ENCODE measurements at places on chromosomes 13 and 19.

- no peak for DNase-seq
These were observed 24.0 kb upstream of the MIER2 start for GRCh38 chr19:368630-369024.

- DNase-seq = no peak
These were observed 114.5 kb downstream of the SLC7A1 start for GRCh38 chr13:29480893-29481525.

GRCh38 chr13:24123761-24124160, 36.8 kb upstream of the SPATA13 start:
- no peak for DNase-seq

DNA sequence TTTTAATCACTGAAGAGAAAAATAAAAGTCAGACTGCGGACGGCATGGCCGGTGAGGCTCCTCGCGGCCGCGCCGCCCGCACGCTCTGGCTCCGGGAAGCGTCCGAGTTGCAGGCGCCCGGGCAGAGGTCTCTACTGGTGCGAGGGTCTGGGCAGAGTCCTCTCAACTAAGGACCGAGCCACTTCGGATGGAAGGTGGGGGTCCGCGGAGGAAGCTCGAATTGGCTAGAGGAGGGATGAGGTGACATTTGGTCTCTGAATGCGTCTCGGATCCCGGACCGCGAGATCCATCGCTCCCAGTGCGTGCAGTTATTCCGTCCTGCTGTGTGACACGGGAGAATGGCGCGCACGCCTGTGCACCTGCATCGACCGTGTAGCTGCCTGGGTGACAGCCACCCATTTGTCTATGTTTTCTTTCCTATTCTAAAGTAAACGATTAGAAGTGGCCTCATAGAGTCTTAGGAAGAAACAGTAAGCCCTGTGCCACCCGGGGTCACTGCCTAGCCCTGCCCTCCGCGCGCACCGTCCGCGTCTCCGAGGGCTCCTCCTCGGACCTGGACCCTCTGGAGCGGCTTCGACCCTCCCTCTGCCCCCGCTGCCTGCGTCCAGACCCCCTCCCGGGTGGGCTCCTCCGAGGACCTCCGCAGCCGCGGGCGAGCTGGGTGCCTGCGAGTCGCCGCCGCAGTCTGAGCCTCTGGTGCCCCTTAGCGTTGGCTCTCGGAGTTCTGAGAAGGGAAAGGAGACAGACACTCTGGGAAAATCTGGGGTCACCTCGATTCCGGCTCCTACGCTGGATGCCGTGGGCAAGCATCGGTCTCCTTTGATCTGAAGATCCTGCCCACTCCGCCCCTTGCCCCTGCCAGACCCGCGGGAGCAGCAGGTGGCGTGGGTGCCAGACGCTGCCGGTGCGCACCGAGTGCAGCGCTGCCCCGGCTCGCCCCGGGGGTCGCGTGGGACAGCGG, 347.4 kb downstream of the LIG4 start:
- no peak for DNase-seq

GRCh38 chr13:27965343-27965739, 3.8 kb downstream of the CDX2 start:
- no peak for DNase-seq

- no peak for DNase-seq
These were observed 2.4 kb upstream of the SPIB start for GRCh38 chr19:50416034-50416977.

DNA sequence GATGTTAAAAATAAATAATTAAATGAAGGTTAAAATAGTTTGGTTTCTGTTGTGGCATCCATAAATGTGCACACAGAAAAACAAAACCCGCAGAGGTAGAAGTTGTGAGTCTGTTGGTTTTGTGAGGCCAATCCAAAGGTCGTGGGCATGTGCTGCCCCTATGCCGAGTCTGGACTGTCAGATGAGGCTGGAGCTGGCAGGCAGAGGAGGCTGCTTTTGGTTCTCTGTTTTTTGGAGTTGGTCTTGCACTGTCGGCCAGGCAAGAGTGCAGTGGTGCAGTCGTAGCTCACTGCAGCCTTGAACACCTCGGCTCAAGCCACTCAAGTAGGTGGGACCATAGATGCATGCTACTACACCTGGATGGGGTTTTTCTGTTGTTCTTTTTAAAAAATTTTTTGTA, 43.7 kb downstream of the TSSK6 start:
- no peak for DNase-seq

DNA sequence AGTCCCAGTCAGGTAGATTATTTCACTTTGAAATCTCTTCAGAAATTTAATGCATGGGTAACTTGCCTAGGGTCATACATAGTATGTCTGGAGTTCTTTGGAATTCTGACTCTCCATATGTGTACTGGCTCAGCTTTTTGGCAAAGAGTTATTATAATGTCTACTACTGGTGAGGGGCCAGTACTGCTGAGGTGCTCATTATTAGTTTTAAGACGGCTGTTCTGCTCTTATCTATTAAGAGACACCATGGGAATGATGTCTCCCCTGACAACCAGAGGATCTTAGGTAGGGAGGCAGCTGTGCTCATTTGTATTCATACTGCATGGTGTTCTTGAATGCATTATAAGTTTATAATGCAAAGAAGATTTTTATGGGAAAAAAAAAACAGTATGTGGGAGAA, 184.1 kb downstream of the RGCC start:
- no peak for DNase-seq

- peak; percentile 81 for DNase-seq
These were observed 6.3 kb upstream of the ZNF69 start for GRCh38 chr19:11881151-11881800.

DNA sequence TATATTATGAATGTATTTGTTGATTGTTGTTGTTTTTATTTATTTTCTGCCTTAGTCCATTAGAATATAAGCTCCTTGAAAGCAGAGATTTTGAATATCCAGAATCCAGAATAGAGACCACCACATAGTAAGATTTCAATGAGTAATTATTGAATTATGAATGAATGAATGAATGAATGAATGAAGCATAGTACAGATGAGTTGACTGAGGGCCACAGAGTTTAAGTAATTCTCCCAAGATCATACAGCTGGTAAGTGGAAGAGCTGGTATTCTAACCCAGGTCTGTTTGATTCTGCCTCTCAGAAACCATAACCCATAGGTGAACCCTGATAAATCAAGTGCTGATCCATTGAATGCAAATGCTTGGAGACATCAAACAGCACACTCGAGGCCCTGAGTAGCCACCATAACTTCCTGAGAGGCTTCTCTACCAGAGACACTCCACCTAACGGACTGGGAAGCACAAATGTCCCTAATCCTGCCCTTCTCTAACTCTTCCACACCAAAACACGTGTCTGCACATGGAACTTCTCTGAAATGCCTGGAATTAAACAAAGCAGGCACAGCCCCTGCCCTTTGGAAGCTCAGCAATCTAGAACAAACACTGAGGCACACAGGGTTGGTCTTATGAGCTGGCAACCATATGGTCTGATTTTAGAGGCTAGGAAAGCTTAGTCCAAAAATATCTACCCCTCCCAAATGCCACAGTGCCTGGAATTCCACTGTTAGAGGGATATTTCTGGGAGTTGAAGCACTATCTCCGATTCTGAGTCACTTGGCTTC, 190.1 kb downstream of the FOXO1 start:
- no peak for DNase-seq

GRCh38 chr13:51068501-51068900, 42.6 kb downstream of the C13orf42 start:
- no peak for DNase-seq

- no peak for DNase-seq
These were observed 830.8 kb downstream of the DIAPH3 start for GRCh38 chr13:59332966-59333365.

GRCh38 chr13:103873725-103874124, 807.5 kb upstream of the SLC10A2 start:
- DNase-seq = no peak

DNA sequence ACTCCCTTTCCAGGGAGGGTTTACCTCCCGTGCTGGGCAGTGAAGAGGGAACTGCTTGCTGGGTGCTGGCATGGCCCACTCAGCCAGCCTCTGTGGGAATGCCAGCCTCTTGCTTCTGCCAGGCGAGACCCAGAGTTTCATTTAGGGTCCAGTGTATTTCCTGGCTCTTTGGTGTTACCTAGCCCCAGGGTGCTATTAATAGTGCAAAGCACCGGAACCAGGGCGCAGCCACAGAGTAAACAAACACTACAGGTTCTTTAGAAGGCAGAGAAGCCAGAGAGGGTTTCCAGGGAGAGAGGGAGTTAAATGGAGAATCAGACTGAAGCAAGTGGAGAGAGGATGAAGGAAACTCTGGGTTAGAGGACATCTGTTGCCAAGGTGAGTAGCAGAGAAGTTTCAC, 74.9 kb upstream of the SPATA13 start:
- no peak for DNase-seq

GRCh38 chr19:54164369-54165068, 5.0 kb upstream of the LENG1 start:
- no peak for DNase-seq

- no peak for DNase-seq
These were observed 9.2 kb downstream of the FGF14 start for GRCh38 chr13:102392481-102393209.

DNA sequence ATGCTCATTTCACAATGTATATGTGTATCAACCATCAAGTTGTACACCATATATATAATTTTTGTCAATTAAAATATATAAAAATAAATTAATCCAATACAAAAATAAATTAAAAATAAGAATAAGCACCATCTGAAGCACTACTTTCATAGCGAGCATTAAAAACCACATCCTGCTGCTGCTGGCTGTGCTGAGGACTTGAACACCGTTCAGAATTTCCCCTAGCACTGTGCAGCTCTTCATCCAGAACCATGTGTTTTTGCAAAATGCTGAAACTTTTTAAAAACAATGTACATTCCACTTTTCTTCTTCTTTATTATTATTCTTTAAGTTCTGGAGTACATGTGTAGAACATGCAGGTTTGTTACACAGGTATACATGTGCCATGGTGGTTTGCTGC, 40.0 kb upstream of the FOXO1 start:
- no peak for DNase-seq

GRCh38 chr19:48990400-48990799, 2.7 kb downstream of the GYS1 start:
- no peak for DNase-seq

DNA sequence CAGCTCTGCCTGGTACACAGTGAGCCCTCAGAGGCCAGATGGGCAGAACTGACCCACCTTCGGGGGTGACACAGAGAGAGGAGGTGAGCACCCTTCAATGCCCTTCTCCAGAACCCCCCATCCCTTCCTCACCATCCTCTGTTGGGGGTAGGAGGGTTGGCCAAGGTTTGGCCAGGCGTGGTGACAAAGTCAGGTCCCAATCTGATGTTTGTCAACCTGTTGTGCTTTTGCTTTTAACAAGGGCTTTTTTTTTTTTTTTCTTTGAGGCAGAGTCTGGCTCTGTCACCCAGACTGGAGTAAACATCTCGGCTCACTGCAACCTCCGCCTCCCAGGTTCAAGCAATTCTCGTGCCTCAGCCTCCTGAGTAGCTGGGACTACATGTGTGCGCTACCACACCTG, 7.3 kb downstream of the PTGIR start:
- no peak for DNase-seq

- DNase-seq = no peak
These were observed 14.3 kb downstream of the OLFM4 start for GRCh38 chr13:53042877-53043276.

GRCh38 chr19:29596885-29597525, 9.1 kb upstream of the POP4 start:
- no peak for DNase-seq

GRCh38 chr19:1265615-1266128, 3.5 kb upstream of the CIRBP start:
- no peak for DNase-seq

DNA sequence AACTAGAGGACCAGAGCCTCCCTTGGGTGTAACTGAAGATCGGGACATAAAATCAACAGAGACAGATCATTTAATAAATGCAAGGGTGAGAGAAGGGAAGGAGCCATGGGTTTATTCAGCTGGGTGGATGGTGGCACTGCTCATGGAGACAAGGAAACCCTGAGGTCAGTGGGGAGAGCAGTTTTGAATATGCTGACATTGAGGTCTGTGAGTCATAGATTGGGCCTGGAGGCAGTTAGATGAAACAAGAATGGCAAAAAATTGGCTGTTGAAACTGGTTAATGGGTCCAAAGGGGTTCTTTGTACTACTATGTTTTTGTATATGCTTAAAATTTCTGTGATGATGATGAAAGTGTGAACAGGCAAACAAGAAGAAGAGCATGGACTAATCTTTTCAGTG, 5.1 kb upstream of the GTF3A start:
- no peak for DNase-seq

DNA sequence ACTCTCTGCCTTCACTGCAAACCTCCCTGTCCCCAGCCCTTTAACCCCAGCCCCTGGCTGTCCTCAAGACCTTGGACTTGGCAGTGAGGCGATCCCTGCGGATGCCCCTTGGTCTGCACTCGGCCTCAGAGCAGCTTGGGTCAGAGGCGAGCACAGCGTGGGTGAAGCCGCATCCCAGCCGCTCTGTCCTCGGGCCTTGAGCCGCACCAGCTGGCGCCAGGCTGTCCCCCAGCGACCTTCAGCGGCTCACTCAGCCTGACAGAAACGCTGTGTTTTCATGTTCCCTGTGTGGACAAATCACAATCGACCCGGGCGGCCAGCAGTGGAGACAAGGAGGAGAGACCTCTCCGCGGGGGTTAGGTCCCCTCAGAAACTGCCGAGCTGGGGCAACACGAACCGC, 52.0 kb downstream of the GNG7 start:
- DNase-seq = no peak

DNA sequence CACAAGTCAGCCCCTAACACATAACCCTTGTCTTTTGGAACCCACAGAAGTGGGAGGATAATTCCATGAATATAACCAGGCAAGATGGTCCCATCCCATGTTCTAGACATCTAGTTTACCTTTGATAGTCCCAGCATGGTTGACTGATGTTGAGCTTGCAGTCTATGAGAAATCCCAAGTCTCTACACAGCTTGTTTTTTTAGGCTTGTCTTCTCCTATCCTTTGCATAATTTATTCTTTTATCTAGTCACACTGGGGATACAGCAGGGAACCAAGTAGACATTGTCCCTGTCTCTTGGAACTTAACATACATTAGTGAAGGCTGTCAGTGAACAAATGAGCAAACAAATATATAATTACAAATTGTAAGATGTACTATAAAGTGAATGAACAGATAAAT, 19.6 kb upstream of the FRY start:
- no peak for DNase-seq

DNA sequence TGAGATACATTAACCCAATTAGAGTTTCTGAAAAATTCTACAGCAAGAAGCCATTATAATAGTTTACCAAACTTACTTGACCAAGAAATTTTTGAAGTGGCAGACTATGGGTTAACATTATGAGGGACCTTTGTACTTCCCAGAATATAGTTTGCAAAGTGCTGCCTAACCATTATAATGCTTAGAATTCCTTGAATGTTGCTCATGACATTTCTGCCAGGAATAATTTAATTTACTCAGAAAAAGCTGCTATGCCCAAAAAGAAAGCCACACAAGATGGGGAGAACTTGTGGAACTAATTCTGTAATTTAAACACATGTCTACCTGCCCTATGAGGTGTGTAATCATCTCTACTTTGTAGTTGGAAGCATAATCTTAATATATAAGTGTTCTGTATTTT, 58.1 kb upstream of the MYCBP2 start:
- no peak for DNase-seq

GRCh38 chr13:41122838-41123237, 9.8 kb downstream of the KBTBD6 start:
- DNase-seq = no peak

- no peak for DNase-seq
These were observed 12.1 kb downstream of the SOX1 start for GRCh38 chr13:112078879-112079531.

GRCh38 chr13:29499506-29500165, 95.9 kb downstream of the SLC7A1 start:
- no peak for DNase-seq

GRCh38 chr19:1873524-1874473, 10.4 kb upstream of the KLF16 start:
- no peak for DNase-seq

Measured in D721Med (cell line).